Epithelial cell of proximal tubule (primary cell): ENCODE measurements at places on chromosomes 4 and X. TPM values are rescaled to one million over a fixed set of nuclear protein-coding genes. Genes with fewer than 3 reads are reported as not detected.

Gene FGA
- total RNA-seq: 0.22 TPM in 1 of 2 replicates, not detected in the other

Gene CT45A5
- total RNA-seq: not detected in 2 replicates

Gene MCUB
- total RNA-seq: 57.2 and 105 TPM in 2 replicates

Gene TRIML2
- not detected in 2 replicates for total RNA-seq

Gene F8A3
- total RNA-seq: 4.6 TPM in 1 of 2 replicates, not detected in the other

Gene SOX3
- total RNA-seq: not detected in 2 replicates

Gene HDX
- total RNA-seq: 1.8 and 4.1 TPM in 2 replicates

Gene CLTRN
- 1.7 and 3.3 TPM in 2 replicates for total RNA-seq

Gene F11
- total RNA-seq: not detected in 2 replicates

Gene CCKAR
- not detected in 2 replicates for total RNA-seq

Gene SLAIN2
- total RNA-seq: 37.1 and 42.8 TPM in 2 replicates

Gene DDIT4L
- 3.1 and 4.3 TPM in 2 replicates for total RNA-seq

Gene HPSE
- 0.69 and 3.8 TPM in 2 replicates for total RNA-seq

Gene SMC1A
- total RNA-seq: 40.0 and 45.1 TPM in 2 replicates

Gene ARSJ
- total RNA-seq: 28.5 and 31.9 TPM in 2 replicates

Gene IRS4
- not detected in 2 replicates for total RNA-seq

Gene ADAD1
- total RNA-seq: not detected in 2 replicates

Gene SPANXD
- not detected in 2 replicates for total RNA-seq

Gene LGI2
- total RNA-seq: under 0.01 and 2.5 TPM in 2 replicates

Gene GAGE12J
- not detected in 2 replicates for total RNA-seq

Gene GCNA
- 0.14 and 0.52 TPM in 2 replicates for total RNA-seq

Gene DCAF8L2
- not detected in 2 replicates for total RNA-seq

Gene FRG2
- not detected in 2 replicates for total RNA-seq

Gene FDCSP
- not detected in 2 replicates for total RNA-seq

Gene TEX11
- not detected in 2 replicates for total RNA-seq

Gene BEX1
- total RNA-seq: 9.1 and 13.7 TPM in 2 replicates

Gene IL2
- total RNA-seq: not detected in 2 replicates

Gene MTTP
- total RNA-seq: under 0.01 TPM in 1 of 2 replicates, not detected in the other

Gene UBE2A
- 28.1 and 40.2 TPM in 2 replicates for total RNA-seq

Gene PRMT9
- total RNA-seq: 6.5 and 7.8 TPM in 2 replicates

Gene CTAG1B
- total RNA-seq: not detected in 2 replicates

Gene NWD2
- total RNA-seq: not detected in 2 replicates

Gene EDA
- 0.80 and 1.6 TPM in 2 replicates for total RNA-seq

Gene EGFL6
- not detected in 2 replicates for total RNA-seq

Gene CSAG3
- total RNA-seq: not detected in 2 replicates

Gene FMR1NB
- total RNA-seq: not detected in 2 replicates

Gene ITM2A
- 0.72 and 6.3 TPM in 2 replicates for total RNA-seq

Gene PNCK
- total RNA-seq: 0.86 TPM in 1 of 2 replicates, not detected in the other

Gene ODAPH
- total RNA-seq: 0.87 TPM in 1 of 2 replicates, not detected in the other

Gene RPL10
- 5,736 and 6,055 TPM in 2 replicates for total RNA-seq

Gene BMPR1B
- 2.0 TPM in 2 replicates for total RNA-seq

Gene HEPH
- 0.65 and 1.9 TPM in 2 replicates for total RNA-seq

Gene USP17L18
- total RNA-seq: not detected in 2 replicates

Gene SUPT20HL2
- total RNA-seq: not detected in 2 replicates

Gene PDE6B
- total RNA-seq: 4.1 and 5.7 TPM in 2 replicates

Gene IQSEC2
- total RNA-seq: 3.9 and 4.5 TPM in 2 replicates

Gene NUP62CL
- total RNA-seq: 3.5 and 14.8 TPM in 2 replicates

Gene CSAG2
- not detected in 2 replicates for total RNA-seq
